ENCODE measurements at places on chromosomes 1 and 21. TPM values are rescaled to one million over a fixed set of nuclear protein-coding genes. Genes with fewer than 3 reads are reported as not detected.

LCA5L gene
- total RNA-seq: 0.97 TPM

LCE1D gene
- not detected for total RNA-seq

RGS18 gene
- not detected for total RNA-seq

HSD3B1 gene
- not detected for total RNA-seq

ANGPTL1 gene
- total RNA-seq: 4.3 TPM

SPATA21 gene
- total RNA-seq: not detected

GNG5 gene
- 17.3 TPM for total RNA-seq

HECTD3 gene
- total RNA-seq: 20.3 TPM

MYOG gene
- total RNA-seq: not detected

PAPPA2 gene
- 1.3 TPM for total RNA-seq

TMEM200B gene
- 14.8 TPM for total RNA-seq
